GM12878 (cell line): ENCODE measurements at places on chromosomes 3 and 15.

DNA sequence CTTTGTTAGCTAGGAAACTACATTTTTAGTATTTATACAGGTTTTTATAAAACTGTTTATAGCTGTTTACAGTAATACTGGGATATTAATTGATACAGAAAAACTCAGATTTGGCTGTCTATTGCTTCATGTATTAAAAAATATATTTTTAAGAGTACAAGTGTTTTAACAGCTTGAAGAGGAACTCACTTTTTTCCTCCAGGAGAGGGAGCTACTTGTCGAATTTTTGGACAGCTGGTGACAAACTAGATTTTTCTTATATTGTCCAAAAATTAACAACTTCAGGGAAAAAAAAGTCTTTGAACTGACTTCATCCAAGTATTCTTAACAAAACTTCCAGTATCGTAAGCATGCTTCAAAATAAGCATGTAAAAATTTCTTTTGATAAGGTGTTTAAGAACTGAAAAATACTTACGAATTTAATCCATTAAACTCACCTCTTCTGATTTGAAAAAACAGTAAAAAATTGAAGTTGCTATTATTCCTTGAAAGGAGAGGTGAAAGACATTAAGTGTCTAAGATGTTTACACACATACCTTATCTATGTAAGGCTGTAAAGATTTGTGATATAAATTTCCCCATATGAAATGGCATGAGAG, 4.0 kb downstream of the DIPK2A start:
- DNase-seq = no peak

DNA sequence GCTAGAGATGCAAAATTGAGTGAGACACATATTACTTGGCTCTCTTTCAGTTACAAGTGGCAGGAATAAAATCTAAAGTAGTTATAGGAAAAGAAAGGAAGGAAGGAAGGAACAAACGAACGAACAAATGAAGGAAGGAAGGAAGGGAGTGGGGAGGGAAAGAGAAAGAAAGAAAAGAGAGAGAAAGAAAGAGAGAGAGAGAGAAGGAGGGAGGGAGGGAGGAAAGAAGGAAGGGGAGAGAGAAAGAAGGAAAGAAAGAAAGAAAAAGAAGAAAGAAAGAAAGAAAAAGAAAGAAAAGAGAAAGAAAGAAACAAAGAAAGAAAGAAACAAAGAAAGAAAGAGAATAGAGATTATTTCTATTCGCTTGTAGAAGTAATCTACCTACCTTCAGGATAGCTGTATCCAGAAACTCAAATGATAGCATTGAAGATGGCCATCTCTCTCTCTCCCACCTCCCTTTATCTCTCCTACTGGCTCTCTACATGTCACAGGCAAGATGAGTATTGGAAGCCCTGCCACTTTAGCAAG, 229.7 kb upstream of the TLE3 start:
- DNase-seq = no peak

GRCh38 chr3:102488331-102488730, 53.5 kb downstream of the ZPLD1 start:
- DNase-seq = no peak

GRCh38 chr3:12246497-12247163, 42.2 kb upstream of the PPARG start:
- DNase-seq = no peak

GRCh38 chr3:113231391-113231790, 20.0 kb downstream of the BOC start:
- no peak for DNase-seq

GRCh38 chr3:37934631-37935289, 55.8 kb upstream of the VILL start:
- no peak for DNase-seq

- no peak for DNase-seq
Observed at GRCh38 chr15:39641191-39641889, 60.5 kb downstream of the THBS1 start.

- no peak for DNase-seq
Observed at GRCh38 chr3:191170097-191170496, 28.9 kb upstream of the OSTN start.

GRCh38 chr15:61393949-61394348, 164.8 kb upstream of the RORA start:
- no peak for DNase-seq

DNA sequence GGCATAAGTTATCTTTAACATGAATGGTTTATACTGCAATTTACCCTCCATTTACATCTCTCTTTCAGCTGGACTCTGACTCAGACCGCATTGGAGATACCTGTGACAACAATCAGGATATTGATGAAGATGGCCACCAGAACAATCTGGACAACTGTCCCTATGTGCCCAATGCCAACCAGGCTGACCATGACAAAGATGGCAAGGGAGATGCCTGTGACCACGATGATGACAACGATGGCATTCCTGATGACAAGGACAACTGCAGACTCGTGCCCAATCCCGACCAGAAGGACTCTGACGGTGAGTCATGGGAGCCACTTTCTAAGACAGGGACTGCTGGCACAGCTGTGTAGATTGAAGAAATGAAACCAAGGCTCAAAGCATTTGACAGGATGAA, 11.6 kb downstream of the THBS1 start:
- DNase-seq = no peak

DNA sequence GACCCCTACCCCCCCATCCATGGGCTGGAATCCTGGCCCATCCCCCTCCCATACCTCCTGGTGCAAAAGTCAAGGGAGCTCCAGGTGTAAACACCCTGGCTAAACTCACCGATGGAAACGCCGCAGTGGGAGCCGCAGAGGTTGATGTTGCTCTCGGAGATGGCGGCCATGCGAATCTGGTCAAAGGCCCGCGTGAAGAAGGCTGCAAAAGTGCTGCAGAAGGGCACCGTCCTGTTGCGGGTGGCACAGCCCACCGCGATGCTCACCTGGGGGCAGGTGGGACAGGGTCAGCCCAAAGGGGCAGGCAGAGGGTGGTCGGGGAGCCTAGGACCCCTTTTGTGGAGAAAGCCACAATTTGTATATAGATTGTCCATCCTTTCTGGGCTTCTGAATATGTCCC, 26.7 kb downstream of the TKT start:
- DNase-seq = no peak

DNA sequence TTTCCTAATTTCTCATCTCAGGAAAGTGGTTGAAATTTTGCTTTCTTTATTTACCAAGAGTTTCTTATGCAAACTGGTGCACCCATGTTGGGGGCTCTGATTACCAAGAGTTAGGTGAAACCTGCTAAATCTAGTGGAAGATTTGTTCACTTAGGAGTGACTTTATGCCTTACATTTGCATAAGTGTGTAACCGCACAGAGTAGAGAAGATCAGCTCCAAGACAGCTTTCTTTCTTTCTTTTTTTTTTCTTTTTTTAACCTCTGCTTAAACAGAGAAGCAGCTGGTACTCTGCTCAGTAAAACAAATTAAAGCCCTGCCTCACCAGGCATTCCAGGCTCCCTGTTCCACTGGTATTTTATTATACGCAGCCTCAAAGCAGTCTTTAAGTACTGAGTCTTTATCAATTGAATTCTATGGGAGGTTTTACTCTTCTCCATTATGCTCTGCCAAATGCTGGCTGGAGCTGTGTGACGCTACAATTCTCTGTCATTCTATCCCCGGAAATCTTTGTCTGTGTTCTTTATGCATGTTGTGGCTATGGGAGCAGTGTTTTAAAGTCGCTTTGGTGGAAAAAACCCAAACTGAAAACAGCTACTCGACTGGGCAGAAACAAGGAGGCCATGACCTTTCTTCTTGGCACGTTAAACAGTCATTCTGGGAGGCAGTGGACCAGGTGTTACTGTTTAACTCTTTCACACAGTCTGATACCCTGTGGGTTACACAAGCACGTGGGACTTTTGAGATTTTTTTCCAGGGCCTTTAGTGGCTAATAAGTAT, 55.2 kb upstream of the GBE1 start:
- DNase-seq = peak; percentile 90

GRCh38 chr3:45143673-45144671, 2.2 kb downstream of the CDCP1 start:
- no peak for DNase-seq

- no peak for DNase-seq
Observed at GRCh38 chr15:67613708-67614107, 71.2 kb downstream of the MAP2K5 start.

DNA sequence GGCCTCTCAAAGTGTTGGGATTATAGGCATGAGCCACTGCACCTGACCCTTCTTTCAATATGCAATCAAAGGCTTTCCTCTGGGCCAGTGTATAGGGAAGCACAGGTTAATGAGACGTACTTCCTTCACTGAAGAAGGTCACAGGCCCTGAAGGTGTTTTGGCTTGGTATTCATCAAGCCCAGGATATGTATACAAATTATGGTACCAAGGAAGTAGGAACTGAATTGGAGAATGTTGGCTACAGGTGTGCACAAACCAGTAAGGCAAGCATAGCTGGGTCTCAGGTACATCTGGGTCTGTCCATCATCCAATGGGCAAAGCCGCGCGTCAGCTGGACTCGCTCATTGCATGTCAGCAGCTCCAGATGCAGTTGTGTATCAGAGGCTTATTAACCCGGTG, 237.9 kb downstream of the ADAMTS17 start:
- no peak for DNase-seq

DNA sequence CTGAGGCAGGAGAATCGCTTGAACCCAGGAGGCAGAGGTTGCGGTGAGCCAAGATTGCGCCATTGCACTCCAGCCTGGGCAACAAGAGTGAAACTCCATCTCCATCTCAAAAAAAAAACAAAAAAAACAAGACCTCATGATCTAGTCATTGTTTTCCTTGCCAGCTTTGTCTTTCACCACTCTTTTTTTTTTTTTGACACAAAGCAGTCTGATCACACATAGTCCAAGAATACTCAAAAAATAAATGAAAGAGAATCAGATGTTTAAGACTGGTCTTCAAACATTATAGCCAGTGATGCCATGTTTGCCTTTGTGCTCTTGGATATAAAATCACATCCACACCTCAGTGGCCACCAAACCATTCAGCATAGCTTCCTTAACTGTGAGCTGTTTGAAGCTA, 5.8 kb upstream of the ADAM10 start:
- DNase-seq = no peak

DNA sequence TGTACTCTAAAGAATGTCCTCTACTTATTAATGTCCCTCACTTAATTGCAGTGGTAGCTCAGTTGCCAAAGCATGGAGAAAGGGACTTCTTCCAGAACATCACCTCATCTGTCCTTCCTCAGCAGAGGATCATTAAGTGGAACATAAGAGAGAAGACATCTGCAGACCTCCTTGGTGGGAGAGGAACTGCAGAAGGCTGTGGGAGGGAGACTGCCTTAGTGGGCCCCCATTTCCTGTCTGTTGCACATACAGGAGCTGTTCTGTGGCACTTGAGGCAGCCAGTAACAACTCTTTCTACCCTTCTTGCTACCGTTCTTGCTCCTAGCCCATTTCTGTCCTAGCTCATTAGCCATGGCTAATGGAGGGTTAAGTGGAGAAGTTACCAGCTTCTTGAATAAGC, 33.6 kb downstream of the HPS3 start:
- DNase-seq = no peak

DNA sequence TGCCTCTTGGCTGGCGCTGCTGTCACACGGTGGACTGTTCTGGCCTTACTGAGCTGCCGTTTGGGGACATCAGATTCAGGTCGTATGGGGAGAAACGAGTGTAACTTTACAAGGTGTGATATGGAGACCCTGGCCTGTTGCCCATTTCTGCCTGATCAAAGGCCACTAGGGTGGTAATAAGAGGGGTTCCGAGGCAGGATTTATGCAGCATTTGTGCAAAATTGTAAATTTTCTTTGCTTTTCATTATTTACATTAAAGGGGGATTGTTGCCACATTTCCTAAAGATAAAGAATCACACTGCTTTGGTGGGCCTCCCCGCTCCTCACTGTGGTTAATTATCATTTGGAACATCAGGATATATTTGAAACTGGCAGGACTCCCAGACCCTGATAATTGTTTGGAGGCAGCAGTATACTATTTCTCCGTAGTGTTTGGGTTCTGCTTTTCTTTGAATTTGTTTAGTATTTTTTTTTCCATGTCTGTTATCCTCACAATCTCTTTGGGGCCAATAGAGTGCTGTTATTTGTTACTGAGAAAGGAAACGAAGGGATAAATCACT, 891 bp downstream of the NXPE3 start:
- DNase-seq = no peak

GRCh38 chr3:8182904-8183303, 318.7 kb upstream of the LMCD1 start:
- no peak for DNase-seq

DNA sequence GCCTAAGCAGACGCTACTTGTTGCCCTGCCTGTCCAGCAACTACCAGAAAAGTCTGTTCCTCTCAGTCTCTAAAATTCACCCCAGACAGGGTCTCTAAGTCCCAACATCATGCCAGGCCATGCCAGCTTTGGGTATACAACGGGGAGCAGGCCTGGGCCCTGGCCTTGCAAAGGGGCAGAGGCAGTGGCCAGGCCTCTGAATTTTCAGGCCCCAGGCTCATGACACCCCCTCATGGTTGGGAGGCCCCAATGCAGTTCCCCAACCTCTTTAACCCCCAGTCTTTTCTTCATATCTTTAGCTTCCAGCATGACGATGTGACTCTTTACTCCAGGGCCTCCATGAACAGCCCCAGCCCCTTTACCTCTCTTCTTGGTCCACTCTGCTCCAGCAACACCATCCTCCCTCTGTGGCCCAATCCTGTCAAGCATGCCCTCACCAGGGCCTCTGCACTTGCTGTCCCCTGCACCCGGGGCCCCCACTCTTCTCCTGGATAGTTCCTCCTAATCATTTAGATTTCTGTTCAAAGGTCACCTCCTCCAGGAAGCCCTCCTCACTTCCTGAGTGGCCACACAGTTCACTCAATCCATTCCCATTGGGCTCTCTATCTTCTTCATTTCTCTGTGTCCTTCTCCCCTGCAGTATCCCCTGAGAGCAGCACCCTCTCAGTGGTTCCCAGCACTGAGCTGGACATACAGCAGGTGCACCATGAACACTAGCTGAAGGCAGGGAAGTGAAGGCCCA, 4.8 kb downstream of the IQSEC1 start:
- no peak for DNase-seq

- no peak for DNase-seq
Observed at GRCh38 chr3:8353364-8353763, 148.3 kb upstream of the LMCD1 start.

DNA sequence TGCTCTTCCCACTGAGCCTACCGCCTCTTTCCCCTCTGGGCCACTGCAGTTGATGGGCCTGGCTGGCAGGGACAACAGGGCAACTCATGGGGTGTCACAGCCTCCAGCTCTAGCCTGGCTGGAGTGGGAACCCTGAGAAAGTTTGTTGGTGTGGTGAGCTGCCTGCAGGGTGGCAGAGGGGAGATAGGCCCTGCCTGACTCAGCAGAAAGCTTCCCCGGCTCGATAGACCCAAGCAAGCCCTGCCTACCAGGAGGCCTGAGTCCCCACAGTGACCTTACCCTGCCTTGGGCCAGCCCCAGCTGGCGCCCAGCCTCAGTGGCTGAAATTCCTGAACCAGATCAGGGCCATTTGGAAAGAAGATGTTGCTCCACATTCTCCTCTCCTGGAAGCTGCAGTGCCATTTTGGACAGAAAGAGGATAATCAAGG, 29.4 kb downstream of the ABTB1 start:
- no peak for DNase-seq

- no peak for DNase-seq
Observed at GRCh38 chr3:133135306-133135705, 97.1 kb downstream of the TMEM108 start.

GRCh38 chr3:126104742-126105605, 21.1 kb upstream of the SLC41A3 start:
- DNase-seq = no peak

- no peak for DNase-seq
Observed at GRCh38 chr15:29059871-29060640, 174.3 kb downstream of the APBA2 start.

- DNase-seq = no peak
Observed at GRCh38 chr15:57502116-57502515, 89.6 kb upstream of the MYZAP start.
